SW480 (cell line): ENCODE measurements at places on chromosomes 5 and 9.

- no peak for DNase-seq
Measured at GRCh38 chr9:134972140-134972539, 54.4 kb upstream of the FCN1 start.

GRCh38 chr9:93896496-93897033 lies 58.6 kb downstream of the BARX1 start:
- DNase-seq = no peak

GRCh38 chr5:138330813-138331448 lies 673 bp downstream of the CDC25C start:
- DNase-seq = peak; percentile 51

DNA sequence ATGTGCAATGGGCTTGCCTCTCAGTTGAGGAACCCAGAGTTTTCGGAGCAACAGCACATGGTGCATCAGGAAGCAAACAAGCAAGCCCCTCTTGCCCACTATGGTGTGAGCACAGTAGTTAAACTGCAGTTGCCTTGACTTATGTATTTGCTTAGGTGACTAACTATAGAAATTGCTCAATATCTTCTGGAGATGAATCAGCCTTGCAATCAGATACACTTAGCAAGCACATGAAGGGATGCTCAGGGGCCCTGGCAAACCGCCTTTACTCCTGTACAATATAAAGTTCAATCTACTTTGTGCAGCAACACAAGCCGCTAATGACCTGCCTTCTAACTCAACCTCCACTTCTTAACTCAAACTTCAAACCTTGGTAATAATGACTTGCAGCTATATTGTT lies 581.7 kb upstream of the RIOK2 start:
- no peak for DNase-seq

- peak; percentile 3 for DNase-seq
Measured at GRCh38 chr9:74577956-74578355, 80.8 kb downstream of the RORB start.

- no peak for DNase-seq
Measured at GRCh38 chr5:181105391-181106025, 25.5 kb downstream of the OR2V1 start.

- no peak for DNase-seq
Measured at GRCh38 chr5:142719836-142720370, 34.0 kb upstream of the FGF1 start.

- no peak for DNase-seq
Measured at GRCh38 chr5:175689147-175689991, 31.5 kb downstream of the HRH2 start.

- DNase-seq = no peak
Measured at GRCh38 chr5:11305245-11305644, 544.2 kb upstream of the DAP start.

DNA sequence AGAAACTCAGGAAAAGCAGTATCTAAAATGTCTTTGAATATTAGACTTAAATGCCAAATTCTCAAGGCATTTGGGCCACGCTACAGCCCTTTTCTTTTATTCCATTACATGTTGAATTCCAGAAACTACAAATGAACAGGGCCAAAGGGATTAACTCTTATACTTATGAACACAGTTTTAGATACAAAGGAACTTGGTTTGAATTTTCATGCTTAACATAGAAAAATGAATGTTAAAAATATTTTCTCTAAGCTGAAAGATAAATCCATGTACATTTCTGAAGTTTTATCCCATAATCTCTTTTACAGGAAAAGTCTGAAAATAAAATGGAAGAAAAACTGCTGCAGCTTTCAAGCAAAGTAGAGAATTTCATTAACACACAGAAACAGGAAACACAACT lies 56.8 kb downstream of the FAM81B start:
- no peak for DNase-seq

DNA sequence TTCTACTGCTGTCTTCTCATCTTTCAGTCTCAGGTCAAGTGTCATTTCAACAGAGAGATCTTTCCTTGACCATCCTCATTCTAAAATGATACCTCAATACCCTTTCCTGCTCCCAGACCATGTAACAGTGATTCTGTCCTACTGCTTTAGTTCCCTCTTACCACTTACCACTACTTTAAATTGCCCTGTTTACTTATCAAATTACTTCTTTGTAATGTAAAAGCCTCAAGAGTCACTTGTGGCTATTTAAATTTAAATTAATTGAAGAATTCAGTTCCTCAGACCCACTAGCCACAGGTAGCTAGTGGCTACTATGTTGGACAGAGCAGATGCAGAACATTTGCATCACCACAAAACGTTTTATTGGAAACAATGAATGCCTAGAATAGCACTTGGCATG lies 217.3 kb downstream of the ADAMTS6 start:
- no peak for DNase-seq

DNA sequence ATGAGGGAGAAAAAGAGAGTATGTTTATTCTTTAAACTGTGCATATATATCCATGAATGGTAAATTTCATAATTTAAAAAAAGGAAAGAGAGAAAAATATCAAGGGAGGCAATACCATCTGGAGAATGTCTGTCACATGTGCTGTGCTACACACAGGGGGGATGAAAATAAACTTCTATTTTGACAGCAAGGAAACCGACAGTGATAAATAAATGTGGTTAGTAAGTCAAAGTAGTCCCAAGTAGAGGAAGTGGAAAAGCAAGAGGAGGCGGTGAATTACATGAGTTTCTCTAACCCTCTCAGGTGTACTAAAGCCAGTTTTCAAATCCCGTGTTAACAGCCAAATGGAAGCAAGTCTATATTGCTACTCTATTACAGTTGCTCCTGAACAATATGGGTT lies 83.3 kb downstream of the ICE1 start:
- no peak for DNase-seq

DNA sequence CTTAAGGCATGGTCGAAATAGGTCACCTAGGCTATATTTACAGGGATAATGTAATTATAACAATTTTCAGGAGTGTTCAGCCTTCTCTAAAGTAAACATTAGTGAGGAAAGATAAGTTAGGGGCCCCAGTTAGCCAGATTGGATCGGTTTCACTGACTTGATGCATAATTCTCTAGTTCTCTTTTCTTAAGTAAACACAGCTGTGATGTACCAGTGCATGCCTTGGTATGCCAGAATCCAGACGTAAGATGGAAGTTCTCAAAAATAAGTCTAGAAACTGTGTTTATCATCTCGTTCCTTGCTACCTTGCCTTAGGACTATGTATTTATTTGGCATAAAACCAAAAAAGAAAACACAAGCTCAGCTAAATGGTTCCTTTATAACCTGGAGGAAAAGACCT lies 442.2 kb upstream of the CLINT1 start:
- no peak for DNase-seq

DNA sequence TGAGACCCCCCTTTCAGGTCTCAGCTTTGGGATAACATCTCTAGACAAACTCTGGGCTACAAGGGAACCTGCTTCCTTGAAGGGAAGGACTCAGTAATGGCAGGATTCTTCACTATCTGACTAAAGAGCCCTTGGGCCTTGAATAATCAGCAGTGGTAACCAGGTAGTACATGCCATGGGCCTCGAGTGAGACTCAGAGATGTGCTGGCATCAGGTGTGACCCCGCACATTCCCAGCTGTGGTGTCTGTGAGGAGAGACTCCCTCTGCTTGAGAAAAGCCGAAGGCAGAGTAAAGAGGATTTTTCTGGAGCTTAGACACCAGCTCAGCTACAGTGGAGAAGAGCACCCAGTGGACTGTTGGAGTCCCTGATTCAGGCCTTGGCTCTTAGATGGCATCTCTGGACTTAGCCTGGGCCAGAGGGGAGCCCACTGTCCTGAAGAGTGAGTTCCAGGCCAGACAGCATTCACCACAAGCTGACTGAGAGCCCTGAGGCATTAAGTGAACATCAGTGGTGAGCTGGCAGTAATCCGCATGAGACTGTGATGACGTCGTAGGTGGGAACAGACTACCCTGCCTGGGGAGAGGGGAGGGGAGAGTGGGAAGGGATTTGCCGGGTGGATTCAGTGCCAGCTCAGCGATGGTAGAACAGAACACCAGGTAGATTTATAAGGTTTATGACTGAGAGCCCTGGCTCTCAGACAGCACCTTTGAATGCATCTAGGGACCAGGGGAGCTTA lies 5.3 kb upstream of the ZNF782 start:
- no peak for DNase-seq

DNA sequence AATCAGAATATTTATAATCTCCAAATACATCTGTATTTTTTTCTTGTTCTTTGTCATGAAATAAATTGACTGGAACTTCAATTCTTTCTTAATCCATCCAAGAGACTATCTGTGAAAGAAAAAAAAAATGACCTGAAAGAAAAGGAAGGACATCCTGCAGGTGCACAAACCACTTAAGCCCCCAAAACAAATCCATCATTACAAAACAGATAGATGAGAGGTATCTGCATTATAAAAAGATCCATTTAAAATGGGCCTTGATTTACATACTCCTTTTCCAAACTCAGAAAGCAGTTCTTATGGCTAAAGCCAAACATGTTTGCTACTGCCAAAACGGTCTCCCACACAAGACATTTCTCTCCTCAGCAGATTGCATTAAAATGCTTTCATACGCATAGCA lies 85.5 kb downstream of the ELAVL2 start:
- no peak for DNase-seq

DNA sequence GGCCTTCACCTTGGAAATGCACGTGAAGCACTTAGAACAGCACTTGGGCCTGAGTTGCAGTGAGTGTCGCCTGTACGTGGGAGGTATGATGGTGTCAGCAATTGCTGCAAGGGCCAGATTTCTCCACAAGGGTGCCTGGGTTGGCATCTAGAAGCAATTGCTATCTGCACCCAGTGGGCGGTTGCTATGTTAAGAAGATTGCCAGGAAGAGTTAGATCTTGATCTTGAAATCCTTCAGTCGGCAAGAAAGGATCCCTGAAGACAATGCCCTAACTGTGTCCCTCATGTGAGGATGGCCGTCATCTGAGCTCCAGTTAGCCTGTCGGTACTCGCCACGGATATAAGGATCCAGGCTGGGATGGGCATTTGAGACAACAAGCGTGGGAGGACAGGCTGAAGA lies 62.9 kb downstream of the MAMDC2 start:
- DNase-seq = no peak

DNA sequence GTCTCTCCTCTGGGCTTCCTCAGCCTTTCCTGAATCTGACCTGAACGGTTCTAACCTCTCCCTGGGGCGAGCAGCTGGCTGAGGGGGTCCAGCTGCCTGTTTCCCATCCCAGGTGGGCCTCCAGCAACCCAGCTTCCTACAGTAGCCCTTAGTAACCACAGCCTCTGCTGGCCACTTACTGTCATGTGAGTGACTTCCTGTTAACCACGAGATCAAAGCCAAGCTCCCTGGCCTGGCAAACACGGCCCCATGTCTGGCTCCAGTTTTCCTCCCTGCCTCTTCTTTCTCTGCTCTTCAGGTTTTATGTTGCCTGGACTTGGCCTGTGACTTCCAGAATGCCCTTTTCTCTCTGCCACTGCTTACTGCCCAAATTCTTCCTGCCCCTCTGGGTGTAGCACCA lies 47.2 kb upstream of the DAB2IP start:
- peak; percentile 60 for DNase-seq

DNA sequence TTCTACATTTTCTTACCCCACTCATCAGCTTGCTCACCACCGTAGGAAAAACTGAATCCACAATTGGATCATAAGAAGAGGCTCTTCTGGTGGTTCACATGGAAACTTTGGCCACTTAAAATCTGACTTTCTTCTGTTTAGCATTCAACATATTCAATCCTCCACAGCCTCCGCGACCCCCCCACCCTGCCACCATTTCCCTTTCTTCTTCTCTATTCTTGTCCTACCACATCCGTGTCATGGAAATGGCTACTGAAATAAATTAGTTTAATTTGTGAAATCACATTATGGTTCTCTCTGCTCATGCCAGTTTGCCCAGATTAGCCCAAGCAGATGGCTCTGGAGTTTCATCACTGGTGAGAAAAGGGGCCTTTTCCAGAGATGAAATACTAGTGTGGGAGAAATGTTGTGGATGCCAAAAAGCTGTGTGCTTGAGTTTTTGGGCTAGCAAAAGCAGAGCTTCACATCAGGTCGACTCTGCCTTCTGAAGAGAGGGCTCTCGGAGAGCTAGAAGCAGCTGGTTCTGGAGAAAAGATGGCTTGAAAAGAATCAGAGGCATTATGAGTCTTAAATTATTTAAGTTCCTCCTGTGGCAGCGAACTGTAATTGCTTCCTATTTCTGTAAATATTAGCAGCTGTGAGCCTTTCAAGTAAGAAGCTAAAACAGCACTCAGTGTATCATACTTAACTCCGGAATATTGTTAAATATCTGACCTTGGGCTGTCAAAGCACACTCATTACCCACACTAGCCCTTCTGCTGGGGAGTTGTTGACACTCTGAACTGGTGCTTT lies 107.1 kb downstream of the MAT2B start:
- no peak for DNase-seq

DNA sequence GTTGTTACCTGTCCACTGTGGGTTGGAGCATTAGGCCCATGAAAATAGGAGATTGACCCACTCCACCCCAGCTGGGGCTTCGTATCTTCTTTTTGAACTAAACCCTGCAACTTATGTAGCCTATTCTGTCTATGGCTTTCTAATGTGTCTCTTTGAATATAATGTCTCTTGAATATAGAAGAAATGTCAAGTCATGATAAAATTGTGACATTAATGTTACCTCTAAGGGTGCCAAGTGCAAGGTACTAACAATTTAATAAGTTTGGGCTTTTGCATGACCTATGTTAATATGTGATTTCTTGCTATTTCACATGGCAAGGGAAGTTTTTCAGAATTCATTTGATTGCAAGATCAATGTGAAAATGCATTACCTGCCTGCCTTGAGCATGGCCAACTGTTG lies 40.4 kb upstream of the PUM3 start:
- DNase-seq = no peak

- peak; percentile 64 for DNase-seq
Measured at GRCh38 chr5:158456756-158457155, 597.8 kb upstream of the CLINT1 start.

GRCh38 chr5:57903458-57903857 lies 420.8 kb upstream of the ACTBL2 start:
- no peak for DNase-seq

DNA sequence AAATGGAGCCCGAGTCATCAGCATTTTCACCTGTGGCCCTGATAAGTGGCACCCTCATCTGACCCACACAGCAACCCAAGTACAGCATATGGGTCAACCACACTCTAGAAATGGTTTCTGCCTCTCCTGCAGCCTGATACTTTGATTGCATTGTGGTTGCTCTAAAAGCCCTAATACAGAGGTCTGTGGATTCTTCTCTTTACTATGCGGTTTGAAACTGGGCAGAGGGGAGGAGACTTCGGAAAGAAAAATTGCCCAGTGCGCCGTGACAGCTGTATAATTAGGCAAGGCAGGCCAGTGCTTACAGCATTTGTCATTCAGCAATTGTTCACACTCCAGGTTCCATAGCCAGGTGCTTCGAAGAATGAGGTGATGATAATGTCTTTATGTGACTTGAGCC lies 361.0 kb downstream of the NFIB start:
- peak; percentile 86 for DNase-seq

GRCh38 chr9:95316794-95317118 lies 753 bp downstream of the FANCC start:
- peak; percentile 87 for DNase-seq

DNA sequence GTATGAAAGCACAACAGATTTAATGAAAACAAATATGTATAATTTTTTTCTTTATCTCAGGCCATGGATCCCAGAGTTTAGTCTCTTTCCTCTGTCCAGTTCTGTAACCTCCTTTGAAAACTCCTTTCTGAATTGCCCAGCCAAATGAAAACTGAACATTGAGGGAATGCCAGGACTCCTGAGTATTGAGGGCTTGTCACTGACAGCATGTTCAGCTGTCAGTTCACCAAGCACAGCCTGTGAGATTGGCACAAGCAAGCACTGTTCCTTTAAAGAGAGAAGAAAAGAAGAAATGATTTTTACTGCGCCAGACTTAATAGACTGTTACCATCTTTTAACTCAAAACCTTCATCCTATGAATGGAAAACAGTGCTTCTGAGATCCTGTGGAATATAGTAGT lies 27.3 kb downstream of the TTC1 start:
- no peak for DNase-seq
